ENCODE measurements at places on chromosomes 12 and 14.

GRCh38 chr14:50031602-50032313, 84.6 kb downstream of the VCPKMT start:
- no peaks in the 10 kb centered on the region for H3K4me1 ChIP-seq
- H3K4me3 ChIP-seq = no peak overlapping the region
- no peaks in the 10 kb centered on the region for H3K27me3 ChIP-seq
- H3K36me3 ChIP-seq = no peaks in the 10 kb centered on the region
- H3K27ac ChIP-seq = no peak overlapping the region

DNA sequence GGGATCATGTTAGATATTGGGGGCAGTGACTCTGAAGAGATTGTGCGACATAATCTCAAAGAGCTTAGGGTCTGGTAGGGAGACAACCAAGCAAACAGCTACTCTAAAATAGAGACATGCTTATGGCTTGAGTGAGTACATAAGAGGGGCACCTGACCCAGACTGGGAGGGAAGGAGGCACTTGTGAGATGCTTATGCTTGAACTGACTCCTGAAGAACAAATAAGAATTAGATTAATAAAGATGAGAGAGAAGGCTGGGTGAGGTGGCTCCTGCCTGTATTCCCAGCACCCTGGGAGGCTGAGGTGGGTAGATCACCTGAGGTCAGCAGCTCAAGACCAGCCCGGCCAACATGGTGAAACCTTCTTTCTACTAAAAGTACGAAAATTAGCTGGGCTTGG, 19.1 kb downstream of the TMTC2 start:
- H3K36me3 ChIP-seq = no peaks in the 10 kb centered on the region

DNA sequence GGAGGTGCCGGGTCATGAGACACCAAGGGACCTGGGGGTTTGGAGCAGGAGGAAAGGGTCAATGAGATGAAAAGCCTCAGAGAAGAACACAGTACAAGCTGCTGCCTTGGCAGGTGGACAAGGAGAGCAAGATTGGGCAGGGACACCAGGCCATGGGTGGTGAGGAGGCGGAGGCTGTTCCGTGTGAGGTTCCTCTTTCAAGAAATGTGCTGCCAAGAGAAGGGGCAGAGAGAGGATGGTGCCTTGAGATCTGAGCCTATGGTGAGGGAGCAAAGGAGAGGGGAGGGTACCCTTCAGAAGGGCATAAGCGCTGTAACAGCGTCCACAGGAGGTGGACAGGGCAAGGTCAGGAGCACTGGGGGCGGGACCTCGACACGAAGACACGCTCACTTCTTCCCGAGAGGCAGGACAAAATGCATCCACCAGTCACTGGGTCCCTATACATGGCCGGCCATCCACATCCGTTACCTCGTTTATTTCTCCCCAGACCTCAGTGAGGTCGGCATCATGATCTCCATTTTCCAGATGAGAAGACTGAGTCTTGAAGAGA, 100.2 kb downstream of the B4GALNT3 start:
- no peak overlapping the region for H3K27ac ChIP-seq
- no peak for DNase-seq
- H3K4me1 ChIP-seq = peaks cover 3% of the 10 kb centered on the region
- H3K4me3 ChIP-seq = no peak overlapping the region
- peaks cover 22% of the 10 kb centered on the region for H3K36me3 ChIP-seq
- H3K27me3 ChIP-seq = no peaks in the 10 kb centered on the region

- H3K4me1 ChIP-seq = peaks cover 7% of the 10 kb centered on the region
- no peak overlapping the region for H3K27ac ChIP-seq
- no peak overlapping the region for H3K4me3 ChIP-seq
- H3K27me3 ChIP-seq = no peaks in the 10 kb centered on the region
- H3K36me3 ChIP-seq = peaks cover 12% of the 10 kb centered on the region
- DNase-seq = no peak
Measured at GRCh38 chr12:123991372-123991951, 18.4 kb downstream of the ZNF664 start.

- peaks cover 5% of the 10 kb centered on the region for H3K36me3 ChIP-seq
- no peak for DNase-seq
- no peak overlapping the region for H3K4me3 ChIP-seq
Measured at GRCh38 chr12:108193917-108194316, 64.8 kb downstream of the WSCD2 start.

- DNase-seq = no peak
- H3K4me1 ChIP-seq = peaks cover 11% of the 10 kb centered on the region
- no peak overlapping the region for H3K27ac ChIP-seq
- no peak overlapping the region for H3K4me3 ChIP-seq
- no peaks in the 10 kb centered on the region for H3K27me3 ChIP-seq
Measured at GRCh38 chr14:92892589-92892988, 30.4 kb upstream of the CHGA start.

DNA sequence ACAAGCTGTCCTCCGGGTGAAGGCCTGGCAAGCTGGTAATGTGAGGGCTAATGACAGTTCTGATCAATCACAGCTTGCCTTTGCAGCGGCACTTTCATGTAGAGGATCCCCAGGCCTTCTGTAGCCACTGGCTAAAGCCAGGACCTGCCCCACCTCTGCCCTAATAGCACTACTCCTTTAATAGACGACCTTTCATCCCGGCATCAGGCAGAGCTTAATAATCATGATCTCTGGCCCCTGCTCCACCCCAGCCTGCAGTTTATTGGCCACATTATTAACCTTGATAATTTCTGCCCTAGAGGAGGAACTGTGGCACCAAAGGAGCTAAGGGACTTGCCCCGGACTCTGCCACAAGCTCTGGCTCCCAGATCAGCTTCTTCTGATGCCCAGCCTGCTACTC, 142.3 kb upstream of the TBX3 start:
- H3K27ac ChIP-seq = no peak overlapping the region
- no peaks in the 10 kb centered on the region for H3K36me3 ChIP-seq
- H3K4me3 ChIP-seq = no peak overlapping the region

DNA sequence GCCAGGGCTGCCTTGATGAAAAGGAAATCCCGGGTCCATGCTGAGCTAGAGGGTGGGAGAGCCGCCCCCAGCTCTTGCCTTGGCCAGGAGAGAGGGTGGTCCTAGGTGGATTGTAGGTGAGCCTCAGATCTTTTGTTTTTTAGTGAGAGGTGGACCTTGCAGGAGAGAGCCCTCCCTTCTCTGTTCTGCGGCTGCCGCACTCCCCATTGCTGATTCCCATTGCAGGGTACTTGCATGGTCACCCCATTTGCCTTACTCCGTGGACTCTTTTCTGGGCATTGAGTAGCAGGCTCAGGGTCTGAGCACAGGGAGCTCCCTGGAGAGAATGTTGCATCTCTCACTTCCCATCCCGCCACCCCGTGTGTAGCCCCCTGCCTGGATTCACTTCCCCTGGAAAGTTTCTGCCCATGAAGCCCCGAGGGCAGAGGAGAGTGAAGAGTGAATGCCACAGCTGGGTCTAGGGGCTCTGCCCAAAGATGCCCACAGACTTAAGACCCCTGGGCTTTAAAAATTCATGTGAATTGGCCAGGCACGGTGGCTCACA, 10.2 kb downstream of the VASH1 start:
- no peaks in the 10 kb centered on the region for H3K27me3 ChIP-seq
- peaks cover 85% of the 10 kb centered on the region for H3K4me1 ChIP-seq
- DNase-seq = no peak
- no peak overlapping the region for H3K27ac ChIP-seq
- H3K4me3 ChIP-seq = no peak overlapping the region

DNA sequence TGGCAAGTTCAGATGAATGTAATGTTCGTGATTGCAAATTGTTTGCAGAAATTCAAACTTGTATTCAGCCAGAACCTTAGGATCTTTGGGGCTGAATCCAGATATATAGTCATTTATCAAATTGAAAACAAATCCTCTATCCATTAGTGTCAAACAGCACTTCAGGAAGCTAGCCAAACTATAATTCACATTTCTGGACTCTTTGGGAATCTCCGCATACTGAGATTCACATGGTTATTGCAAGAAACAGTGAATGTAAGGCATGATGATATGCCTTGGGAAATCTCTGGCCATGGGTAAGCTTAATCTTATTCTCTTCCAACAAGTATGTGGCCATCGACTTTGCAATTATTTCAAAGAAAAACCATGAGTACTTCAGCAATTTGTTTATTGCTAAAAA, 98.5 kb downstream of the KLHL28 start:
- no peak for DNase-seq
- H3K36me3 ChIP-seq = no peaks in the 10 kb centered on the region
- no peak overlapping the region for H3K27ac ChIP-seq
- H3K4me1 ChIP-seq = no peaks in the 10 kb centered on the region

DNA sequence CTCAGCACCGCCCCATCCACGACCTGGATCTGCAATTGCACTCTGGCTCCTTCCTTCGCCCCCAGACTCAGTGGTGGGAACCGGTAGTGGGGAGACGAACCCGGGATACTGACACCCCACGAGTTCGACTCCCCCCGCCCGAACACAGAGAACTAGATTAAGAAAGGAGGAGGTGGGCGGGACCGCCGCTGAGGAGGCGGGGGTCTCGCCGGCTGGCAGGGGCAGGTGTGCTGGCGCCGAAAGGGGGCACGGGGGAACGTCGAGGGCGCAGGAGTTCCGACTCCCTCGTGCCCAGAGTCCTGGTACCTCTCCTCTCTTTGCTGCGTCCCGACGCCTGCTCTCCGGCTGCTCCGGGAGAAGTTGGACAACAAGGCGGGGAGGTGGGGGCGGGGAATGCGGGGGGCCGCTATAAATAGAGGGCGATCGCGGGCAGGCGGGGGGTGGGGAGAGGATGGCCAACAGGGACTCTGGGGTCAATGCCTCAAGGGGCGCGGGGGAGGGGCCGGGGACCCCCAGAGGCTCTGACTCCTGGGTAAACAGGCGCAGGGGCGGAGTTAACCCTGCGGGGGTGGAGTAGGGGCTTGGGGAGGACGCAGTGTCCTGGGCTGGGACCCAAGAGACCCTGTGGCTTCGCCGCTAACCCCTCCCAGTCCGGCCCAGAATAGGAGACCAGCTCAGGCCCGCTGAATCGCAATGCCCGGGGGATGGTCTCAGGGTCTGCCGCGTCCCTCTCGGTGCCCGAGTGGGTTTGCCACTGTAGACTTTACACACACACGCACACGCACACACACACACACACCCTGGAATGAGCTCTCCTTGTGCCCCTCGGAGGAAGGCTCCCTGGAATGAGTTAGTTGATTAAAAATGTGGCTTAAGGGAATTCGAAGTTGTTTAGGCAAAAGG, 761 bp upstream of the NDRG2 start:
- peak; percentile 44 for DNase-seq
- H3K27ac ChIP-seq = peak overlapping the region; percentile 95
- no peaks in the 10 kb centered on the region for H3K27me3 ChIP-seq

DNA sequence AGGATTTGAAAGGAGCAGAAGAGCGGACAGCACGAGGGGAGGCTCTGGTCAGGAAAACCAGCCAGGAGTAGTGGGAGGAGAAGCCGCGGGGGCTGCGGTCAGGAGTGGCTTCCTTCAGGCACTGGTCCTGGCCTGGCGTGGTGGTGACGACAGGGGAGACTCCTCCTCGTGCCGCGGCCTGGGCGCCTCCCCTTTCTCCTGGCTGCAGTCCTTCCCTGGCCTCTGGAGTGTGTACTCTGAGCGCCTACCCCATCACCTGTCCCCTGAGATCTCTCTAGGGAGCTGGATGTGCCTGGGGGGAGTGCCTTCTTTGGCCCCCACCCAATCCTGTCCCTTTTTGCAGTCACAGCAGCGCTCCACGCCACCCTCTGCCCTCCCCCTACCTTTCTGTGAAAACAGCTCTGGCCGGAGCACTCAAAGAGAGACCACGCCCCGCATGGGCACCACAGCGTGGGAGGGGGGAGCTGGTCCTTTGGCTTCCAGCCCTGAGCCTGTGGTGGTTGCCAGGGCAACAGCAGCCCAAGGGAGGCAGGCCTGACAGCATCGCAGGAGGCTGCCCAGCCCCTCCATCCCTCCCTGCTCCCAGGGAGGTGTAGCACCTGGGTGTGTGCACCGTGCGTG, 125.9 kb downstream of the CALM1 start:
- H3K27ac ChIP-seq = no peak overlapping the region
- no peaks in the 10 kb centered on the region for H3K27me3 ChIP-seq
- peaks cover 6% of the 10 kb centered on the region for H3K36me3 ChIP-seq
- peaks cover 53% of the 10 kb centered on the region for H3K4me1 ChIP-seq
- DNase-seq = no peak

- H3K4me1 ChIP-seq = no peaks in the 10 kb centered on the region
- H3K27ac ChIP-seq = no peak overlapping the region
- DNase-seq = no peak
- no peaks in the 10 kb centered on the region for H3K36me3 ChIP-seq
- H3K4me3 ChIP-seq = no peak overlapping the region
Measured at GRCh38 chr12:93425736-93426411, 15.9 kb downstream of the UBE2N start.

- no peaks in the 10 kb centered on the region for H3K4me1 ChIP-seq
- DNase-seq = no peak
- H3K4me3 ChIP-seq = no peak overlapping the region
- no peaks in the 10 kb centered on the region for H3K27me3 ChIP-seq
Measured at GRCh38 chr12:25859976-25860375, 98.5 kb upstream of the RASSF8 start.

DNA sequence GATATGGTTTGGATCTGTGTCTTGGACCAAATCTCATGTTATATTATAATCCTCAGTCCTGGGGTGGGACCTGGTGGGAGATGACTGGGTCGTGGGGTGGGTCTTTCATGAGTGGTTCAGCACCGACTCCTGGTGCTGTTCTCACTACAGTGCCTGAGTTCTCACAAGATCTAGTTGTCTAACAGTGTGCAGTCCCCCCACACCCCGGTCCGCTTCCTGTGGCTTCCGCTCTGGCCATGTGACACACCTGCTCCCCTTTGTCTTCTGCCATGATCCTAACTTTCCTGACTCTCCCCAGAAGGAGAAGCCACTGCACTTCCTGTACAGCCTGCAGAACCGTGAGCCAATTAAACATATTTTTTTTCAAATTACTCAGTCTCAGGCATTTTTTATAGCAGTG, 1262.2 kb downstream of the TMEM121 start:
- H3K36me3 ChIP-seq = no peaks in the 10 kb centered on the region
- H3K4me3 ChIP-seq = no peak overlapping the region

DNA sequence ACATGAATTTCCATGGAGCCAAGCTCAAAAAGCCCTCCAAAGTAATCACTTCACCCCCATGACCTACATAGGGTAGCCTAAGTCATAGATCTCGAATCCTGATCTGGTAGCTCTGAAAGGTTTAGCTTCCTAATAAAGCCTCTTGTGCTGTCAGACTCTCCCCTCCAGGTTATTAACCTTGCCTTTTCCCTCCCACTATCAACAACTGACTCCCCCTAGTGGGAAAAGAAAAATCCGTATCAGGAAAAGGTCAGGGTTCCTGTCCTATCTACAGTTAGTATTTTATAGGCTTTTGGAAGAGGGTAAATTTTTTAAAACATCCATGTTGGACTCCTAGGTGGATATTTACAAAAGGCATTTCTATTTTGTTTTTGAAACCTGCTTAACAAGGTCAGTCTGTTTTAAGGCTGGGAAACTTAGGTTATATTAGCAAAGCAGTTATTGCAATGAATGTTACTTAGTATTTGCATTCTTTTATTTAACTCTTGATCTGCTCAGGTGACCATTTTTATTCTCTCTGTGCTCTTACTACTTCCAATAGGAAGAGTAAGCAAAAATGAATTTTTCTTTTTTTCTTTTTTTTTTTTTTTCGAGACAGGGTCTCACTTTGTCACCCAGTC, 8.0 kb downstream of the YY1 start:
- DNase-seq = no peak
- no peak overlapping the region for H3K27ac ChIP-seq
- H3K36me3 ChIP-seq = peaks cover 8% of the 10 kb centered on the region
- peaks cover 7% of the 10 kb centered on the region for H3K4me1 ChIP-seq

GRCh38 chr14:29724991-29725390, 202.7 kb downstream of the PRKD1 start:
- no peaks in the 10 kb centered on the region for H3K4me1 ChIP-seq
- no peak overlapping the region for H3K27ac ChIP-seq
- no peak overlapping the region for H3K4me3 ChIP-seq
- H3K36me3 ChIP-seq = no peaks in the 10 kb centered on the region
- DNase-seq = peak; percentile 49
